ENCODE measurements at places on chromosomes 1 and 21.

GRCh38 chr1:97044159-97044760 is 322.7 kb downstream of the PTBP2 start:
- H3K36me3 ChIP-seq: no peaks in the 10 kb centered on the region
- H3K4me3 ChIP-seq: no peak overlapping the region
- no peaks in the 10 kb centered on the region for H3K4me1 ChIP-seq
- no peak for DNase-seq
- no peak overlapping the region for H3K27ac ChIP-seq

- DNase-seq: peak; percentile 49
- H3K27me3 ChIP-seq: no peaks in the 10 kb centered on the region
- H3K4me1 ChIP-seq: peaks cover 31% of the 10 kb centered on the region
- peak overlapping the region; percentile 95 for H3K27ac ChIP-seq
Measured at GRCh38 chr1:30756545-30757351, 826 bp downstream of the LAPTM5 start.

- H3K36me3 ChIP-seq: no peaks in the 10 kb centered on the region
- no peaks in the 10 kb centered on the region for H3K27me3 ChIP-seq
- H3K27ac ChIP-seq: no peak overlapping the region
- no peaks in the 10 kb centered on the region for H3K4me1 ChIP-seq
- DNase-seq: no peak
Measured at GRCh38 chr1:181863736-181864135, 197.8 kb downstream of the ZNF648 start.

DNA sequence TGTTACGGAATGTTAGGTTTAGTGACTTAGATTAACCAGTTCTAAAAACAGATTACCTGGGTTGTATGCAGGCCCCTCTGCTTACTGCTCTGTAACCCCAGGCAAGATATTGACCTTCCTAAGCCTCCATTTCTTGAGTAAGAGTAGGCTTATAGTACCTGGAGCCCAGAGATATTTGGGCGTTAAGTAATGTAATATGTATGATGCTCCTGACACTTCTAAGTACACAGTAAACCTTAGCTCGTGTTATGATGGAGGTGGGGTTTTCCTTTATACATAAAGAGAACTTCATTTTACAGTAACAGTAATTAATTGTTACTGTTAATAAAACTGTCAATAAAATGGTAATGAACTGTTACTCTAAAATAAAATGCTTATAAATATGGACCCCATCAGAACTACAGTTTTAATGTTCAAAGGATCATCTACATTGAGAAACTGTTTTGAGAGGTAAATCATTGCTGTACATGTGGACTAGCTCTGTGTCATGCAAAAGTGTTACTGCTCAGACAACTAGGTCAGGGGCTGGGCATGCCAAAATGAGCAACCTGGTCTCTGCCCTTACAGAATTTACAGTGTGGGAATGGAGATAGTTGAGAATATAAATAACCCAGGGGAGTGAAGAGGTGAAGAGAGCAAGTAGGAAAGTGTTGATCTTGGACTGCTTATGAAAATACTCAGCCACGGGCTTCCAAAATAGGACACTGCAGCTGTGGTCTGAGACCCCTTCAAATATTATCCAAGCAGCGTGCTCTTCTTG is 26.6 kb downstream of the LRRC8C start:
- peak; percentile 73 for DNase-seq

DNA sequence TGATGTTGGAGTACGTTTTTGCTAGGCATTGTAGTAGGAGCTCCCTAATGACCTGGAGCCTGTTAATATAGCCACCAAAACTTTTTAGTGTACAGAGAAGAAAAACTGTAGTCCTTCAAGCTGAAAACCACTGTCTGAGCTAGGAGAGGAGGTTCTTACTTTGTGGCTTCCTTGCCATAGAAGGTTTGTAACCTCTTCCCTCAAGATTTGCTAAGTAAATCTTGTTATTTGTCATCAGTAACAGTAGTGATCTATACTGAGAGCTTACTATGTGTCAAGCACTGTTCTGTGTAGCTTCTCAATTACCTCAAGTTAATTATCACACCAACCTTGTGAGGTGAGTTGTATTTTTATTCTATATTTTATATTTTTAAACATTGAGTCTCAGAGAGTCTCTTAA is 21.2 kb upstream of the LRRC8C start:
- H3K4me3 ChIP-seq: no peak overlapping the region
- H3K27me3 ChIP-seq: no peaks in the 10 kb centered on the region
- no peak overlapping the region for H3K27ac ChIP-seq
- DNase-seq: no peak
- H3K4me1 ChIP-seq: no peaks in the 10 kb centered on the region

Data from endothelial cell of umbilical vein (primary cell).